Stimulated activated CD4-positive, alpha-beta T cell treated with anti-CD3 and anti-CD28 coated beads, Interleukin-4, amount 100 ng/mL, for 48 hours (primary cell): ENCODE measurements at places on chromosomes 12 and 14.

DNA sequence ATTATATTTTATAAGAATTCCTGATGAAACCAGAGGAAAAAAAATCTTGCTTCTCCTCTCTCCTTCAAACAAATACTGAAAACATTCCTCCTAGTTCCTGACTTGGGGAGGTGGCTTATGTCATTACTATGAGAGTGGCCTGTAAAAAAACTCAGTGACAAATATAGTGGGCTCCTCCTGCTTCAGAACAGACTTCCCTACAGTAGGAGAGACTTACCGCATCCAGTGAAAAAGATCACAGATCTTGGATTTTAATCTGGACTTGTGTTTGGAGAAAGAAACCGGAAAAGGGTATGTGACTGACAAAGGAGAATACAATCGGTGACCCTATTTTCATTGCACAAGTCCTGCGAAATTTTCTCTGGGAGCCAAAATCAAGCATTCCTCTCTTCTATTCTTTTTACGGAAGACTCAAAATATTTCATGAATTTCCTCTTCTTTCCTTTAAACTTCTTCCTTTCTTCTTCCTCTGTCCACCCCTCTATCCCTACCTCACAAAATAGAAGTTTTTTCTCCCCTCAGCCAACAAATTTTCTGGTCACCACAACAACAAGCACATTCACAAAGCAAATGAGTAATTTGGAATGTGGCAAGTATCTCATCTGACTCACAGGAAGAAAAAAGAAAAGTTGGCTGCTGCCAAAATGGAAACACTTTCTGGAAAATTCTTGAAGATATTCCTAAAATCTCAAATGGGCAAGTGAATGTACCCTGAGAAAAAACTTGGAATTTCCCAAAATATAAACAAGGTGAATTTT, 185.1 kb upstream of the CDKN3 start:
- DNase-seq = no peak

DNA sequence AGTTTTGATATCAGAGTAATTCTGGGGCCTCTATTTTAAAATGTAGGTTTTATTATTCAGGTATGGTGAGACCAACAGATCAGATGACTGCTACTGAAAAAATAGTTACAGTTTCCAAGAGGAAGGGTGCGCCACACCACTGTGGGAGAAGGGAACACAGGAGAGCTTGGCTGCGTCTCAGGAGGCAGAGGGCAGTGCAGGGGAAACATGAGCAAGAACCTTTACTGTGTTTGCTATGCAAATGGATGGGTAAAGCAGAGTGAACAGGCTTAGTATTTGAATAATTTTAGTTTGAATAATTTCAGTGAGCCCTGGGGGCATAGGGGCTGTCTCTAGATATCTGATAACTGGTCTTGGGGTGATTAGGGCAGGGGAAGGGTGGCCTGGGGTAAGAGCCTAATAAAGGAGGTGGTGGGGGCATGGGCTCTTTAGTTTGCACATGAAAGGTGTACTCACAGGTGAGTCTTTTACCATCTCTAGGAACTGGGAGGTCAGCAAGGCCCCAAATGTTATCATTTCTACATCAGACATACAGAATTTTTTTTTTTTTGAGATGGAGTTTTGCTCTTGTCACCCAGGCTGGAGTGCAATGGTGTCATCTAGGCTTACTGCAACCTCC, 196.8 kb upstream of the NEDD1 start:
- DNase-seq = no peak

DNA sequence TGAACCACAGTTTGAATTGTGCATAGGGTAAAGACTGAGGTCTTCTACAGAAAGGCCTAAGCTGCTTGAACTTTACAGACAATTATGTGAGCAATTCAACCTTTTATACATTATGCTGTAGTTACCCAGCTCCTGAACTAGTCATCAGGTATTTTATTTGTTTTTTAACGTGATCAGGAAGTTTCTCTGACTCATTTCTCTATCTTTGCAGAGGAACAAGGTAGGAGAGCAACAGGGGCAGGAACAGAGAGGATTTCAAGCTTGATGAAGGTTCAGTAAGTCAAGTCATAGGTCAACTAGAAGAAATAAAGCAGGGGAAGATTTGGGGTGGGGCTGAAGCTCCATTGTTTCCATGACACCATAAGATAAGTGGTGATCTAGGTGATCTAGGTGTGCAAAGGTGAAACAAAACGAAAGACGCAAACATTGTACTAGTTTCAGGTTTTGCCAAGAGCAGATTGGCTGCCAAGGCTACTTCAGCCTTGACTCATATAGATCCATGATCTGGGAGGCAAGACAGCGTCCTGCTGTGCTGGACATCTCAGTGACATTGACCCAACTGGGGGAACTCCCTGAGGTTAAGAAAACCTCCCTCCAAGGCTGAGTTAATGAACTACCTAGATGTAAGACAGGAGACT, 198.1 kb downstream of the DAD1 start:
- DNase-seq = no peak

DNA sequence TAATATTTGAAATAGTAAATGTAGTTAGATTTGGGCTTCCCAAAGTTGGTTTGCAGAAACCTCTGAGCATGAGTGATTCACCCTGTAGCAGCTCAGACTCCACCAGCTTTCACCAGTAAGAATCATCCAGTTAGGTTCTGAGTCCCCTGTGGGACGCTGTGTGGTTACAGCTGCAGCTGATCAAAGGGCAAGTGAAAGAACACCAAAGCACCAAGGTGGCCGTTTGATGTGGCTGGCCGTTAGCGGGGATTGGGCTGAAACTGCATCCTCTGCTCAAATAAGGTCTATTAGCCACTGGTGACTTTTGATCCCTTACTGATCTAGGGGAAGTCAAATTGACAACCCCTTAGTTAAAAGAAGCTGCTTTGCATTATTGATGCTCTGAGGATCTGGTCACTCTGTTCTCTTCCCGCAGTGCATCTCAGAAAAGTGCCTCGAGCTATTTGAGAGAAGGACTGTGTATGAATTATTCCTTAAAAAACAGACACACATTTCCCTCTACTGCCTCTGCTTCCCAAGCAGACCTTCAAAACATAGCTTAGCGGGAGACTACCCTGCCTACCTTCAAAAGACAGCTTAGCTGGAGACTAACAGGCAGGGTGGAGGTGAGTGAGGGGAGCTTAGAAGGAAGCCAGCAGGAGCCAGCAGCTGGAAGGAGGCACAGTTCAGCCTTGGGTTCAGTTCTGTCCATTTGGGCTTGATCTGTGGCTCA, 3.7 kb downstream of the ABHD12B start:
- DNase-seq = peak; percentile 31

DNA sequence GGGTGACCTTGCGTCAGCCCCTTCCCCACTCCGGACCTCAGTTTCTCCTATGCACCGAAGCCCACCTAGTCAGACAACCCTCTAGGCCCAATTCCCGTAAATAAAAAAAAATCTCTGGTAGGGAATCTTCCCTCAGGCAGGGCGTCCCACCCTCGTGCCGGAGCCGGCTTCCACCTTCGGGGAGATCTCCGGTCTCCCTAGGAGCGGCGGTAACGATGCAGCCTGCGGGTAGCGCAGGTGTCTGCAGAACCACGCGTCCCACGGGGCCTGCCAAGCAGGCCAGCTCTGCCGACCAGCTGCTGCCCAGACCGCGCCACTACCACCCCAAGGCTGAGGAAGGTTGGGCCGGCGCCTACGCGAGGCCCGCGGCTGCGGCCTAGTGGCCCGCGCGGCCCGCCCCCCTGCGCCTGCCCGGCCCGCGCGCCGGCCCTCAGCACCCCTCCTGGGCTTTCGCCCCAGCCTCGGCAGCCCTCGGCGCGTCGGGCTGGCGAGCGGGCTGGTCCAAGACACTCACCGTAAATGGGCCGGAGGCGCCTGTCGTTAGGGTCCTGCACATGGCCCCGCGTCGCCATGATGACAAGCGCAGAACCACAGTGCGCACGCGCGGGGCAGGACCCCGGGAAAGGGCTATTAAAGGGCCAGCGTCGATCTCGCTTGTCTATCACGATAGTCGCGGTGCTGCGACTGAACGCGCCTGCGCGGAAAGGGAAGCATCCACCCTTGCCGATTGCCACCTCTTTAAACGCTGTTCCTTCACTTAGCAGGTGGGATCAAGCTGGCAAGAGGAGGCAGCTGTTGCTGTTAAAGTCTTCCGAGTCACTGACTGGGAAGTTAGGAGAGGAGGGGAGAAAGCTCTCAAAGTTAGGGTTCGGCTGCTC, at the start of gene NAA25:
Gene NAA25, minus strand, starts transcription at position 582 of the 878 bp plus-strand sequence. Its CDS starts 10 bp downstream, at position 572.
- peak; percentile 82 for DNase-seq

DNA sequence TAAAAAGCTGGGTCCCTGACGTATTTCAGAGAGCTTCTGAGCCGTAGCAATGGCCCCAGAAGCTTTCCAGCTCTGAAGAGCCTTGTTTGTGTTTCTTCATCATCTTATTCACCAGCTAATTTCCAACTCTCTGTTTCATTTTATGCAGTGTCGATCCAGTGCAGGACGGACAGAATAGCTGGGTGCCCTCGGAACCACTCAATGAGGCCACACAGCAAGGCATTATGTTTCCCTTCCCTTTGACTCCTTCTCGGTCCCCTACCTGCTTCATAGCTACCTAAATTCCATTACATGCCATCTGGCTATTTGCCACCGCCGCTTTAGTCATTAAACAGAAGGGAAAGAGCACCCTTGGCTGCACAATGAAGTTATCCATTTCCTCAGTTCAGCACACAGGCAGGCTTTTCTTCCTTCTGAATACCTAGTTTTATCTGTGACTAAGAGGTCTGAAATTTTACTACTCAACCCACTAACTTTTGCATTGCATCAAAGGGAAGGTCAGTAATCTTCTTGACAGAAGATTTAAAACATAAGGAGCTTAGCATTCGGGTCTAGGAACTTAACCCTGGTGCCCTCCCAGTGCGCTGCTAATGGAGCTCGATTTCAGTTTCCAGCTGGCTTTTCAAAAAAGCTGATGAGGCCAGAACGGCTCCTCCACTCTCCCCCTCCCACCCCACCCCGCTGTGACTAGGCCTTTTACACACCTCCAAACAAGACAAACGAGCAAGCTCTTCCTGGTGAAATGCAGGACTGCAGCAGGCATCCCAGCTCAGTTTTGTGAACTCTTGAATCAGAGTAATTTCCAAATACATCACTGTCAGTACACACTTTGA, 176.8 kb downstream of the GXYLT1 start:
- no peak for DNase-seq

GRCh38 chr14:61362072-61362750, 40.8 kb downstream of the PRKCH start:
- DNase-seq = no peak

DNA sequence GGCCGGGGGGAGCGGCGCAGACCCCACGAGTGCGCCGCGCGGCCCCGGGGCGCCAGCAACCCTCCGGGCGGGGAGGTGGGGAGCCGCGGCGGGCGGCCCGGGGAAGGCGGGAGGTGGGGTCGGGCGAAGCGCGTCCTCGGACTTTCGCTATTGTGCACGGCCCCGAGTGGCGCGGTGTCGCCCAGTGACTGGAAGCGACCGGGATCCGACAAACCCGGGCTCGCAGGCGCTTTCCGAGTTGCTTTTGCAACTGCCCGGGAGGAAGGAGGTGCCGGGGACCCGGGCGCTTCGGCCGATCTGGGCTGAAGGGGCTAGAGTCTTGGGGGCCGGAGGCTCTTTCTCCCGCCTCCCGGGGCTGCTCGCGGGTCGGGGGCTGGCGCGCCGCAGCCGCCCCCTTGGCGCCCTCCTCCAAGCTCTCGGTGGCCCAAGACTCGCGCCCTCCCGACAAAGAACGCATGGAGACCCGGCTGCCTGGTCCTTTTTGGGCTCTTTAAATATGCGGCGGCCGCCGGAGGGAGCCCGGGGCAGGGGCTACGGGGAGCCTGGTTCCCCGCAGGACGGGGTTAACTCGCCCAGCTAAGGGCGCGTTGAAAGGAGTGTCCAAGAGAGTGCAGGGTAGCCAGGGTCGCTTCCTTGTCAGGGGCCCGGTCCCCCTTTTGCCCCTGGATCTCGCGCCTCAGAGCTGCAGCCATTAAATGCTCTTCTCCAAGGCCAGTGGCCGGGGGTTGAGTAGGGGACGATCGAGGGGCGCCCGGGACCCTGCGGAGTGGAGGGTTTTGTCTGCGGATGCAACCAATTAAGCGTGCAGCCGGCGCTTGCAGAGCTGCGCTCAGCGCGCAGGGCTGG, 1.4 kb downstream of the HMGA2 start:
- no peak for DNase-seq

DNA sequence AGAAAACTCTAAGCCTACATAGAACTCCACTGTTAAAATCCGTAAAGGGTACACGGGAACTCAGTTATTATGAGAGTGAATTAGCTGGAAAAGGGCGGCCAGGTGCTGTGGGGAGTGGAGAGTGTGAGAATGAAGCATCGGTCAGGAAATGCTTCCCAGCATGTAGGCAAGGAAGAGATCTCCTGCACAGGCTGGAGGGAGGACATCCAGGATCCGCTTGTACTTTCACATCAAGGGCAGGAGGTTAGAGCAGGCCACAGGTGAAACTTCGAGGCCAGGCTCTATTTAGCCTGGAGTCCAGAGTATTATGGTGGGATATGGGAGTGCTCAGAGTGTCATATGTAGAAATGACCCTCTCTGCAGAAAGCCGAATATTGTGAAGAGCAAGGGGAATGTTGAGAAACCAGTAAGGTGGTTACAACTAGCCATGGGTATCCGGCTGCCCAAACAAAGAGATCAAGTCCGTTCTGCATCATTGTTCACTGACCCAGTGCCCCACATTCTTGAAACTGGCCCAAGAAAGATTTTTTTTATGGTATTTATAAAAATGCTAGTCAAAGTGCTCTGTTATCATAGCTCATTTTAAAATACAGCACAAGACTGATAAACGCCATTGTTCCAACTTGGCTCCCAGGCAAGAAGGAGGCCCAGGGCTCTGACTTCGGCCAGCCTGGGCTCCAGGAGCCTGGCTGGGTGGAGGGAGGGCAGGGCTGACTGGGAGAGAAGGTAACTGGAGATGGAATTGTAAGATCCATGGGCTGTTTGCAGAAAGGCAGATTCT, 79.4 kb upstream of the HIF1A start:
- DNase-seq = no peak

DNA sequence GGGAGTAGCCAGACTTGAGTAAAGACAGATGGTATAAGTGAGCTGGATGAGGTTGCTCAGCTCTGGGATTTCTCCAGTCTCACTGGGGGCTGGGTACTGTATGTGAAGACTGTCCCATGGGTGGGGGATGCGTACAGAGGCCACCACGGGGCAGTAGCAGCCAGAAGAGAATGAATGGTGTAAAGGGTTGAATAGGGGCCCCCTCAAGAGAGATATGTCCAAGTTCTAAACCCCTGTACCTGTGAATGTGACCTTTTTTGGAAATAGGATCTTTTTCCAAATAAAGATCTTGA, 21.8 kb upstream of the BCDIN3D start:
- DNase-seq = no peak

DNA sequence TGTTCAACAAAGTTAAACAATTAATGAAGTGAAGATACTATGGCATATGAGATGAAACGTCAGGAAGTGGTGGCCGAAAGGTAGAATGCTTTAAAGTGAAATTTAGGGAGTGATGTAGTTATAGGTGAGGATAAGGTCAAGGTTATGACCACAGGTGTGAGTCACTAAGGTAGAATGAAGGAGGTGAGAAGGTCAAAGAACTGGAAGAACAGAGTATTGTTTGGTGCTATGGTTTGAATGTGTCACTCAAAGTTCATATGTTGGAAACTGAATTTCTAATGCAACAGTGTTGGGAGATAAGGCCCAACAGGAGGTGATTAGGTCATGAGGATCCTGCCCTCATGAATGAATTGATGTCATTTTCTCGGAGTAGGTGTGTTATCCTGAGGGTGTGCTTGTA, 293.6 kb downstream of the NELL2 start:
- no peak for DNase-seq

GRCh38 chr14:70281939-70282338, 77.5 kb downstream of the COX16 start:
- no peak for DNase-seq

GRCh38 chr12:29376118-29376517, 4.9 kb downstream of the ERGIC2 start:
- no peak for DNase-seq

- DNase-seq = no peak
Measured at GRCh38 chr12:105742567-105742874, 396.2 kb downstream of the NUAK1 start.
